ENCODE measurements at places on chromosomes 1 and 21.
A peak's percentile ranks its signal among the peaks of the same experiment; 100 is the strongest.

- no peaks in the 10 kb centered on the region for H3K27me3 ChIP-seq
- H3K4me3 ChIP-seq, result no peak overlapping the region
- no peaks in the 10 kb centered on the region for H3K4me1 ChIP-seq
- DNase-seq, result no peak
- H3K36me3 ChIP-seq, result no peaks in the 10 kb centered on the region
Observed at GRCh38 chr1:35660581-35661473, 19.5 kb upstream of the PSMB2 start.

- no peaks in the 10 kb centered on the region for H3K4me1 ChIP-seq
- no peaks in the 10 kb centered on the region for H3K36me3 ChIP-seq
- no peak overlapping the region for H3K27ac ChIP-seq
- DNase-seq, result no peak
Observed at GRCh38 chr1:229972600-229973296, 94.3 kb upstream of the GALNT2 start.

DNA sequence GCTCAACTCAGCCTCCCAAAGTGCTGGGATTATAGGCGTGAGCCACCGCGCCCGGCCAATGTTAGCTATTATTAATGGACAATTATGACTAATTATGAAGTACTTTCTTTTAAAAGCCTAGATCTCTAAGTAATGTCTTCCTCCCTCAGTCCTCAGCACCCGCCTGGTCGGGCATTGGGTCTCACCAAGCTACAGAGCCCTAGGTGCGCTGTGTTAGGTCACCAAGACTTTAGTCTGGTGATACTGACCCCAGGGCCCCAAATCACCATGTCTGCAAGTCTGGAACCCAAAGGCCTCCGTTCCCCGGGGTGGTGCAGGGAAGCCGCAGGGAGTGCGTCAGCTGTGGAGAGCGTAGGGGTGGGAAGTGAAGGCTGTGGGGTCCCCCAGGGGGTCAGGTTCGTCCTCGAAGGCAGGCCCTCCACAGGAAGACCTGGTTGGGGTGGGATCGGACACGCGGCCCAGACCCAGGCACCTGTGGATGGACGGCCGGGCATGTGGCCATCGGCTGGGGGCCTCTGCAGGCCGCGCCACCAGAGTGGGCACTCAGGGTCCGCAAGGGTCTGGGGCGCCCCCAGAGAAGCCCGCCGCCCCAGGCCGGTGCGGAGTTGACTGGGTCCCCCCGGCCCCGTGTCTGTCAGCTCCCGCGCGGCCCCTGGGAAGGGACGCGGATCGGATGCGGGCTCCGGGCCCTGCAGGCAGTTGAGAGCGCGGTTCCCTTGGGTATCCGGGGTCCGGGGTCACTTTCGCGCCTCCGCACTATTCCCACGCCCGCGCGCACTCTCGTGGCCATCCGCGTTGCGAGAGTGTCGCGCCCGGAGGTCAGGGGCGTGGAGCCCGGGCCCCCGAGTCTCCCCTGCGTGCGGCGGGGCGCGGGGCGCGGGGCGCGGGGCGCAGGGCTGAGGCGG lies 710 bp upstream of the PDXK start:
- peak overlapping the region; percentile 67 for H3K4me3 ChIP-seq
- no peaks in the 10 kb centered on the region for H3K36me3 ChIP-seq
- H3K4me1 ChIP-seq, result peaks cover 20% of the 10 kb centered on the region
- H3K27me3 ChIP-seq, result no peaks in the 10 kb centered on the region
- H3K27ac ChIP-seq, result no peak overlapping the region
- no peak for DNase-seq

GRCh38 chr1:117015724-117016123 lies 14.2 kb downstream of the CD101 start:
- H3K4me3 ChIP-seq, result no peak overlapping the region
- no peaks in the 10 kb centered on the region for H3K36me3 ChIP-seq
- H3K4me1 ChIP-seq, result no peaks in the 10 kb centered on the region
- no peaks in the 10 kb centered on the region for H3K27me3 ChIP-seq
- H3K27ac ChIP-seq, result no peak overlapping the region

DNA sequence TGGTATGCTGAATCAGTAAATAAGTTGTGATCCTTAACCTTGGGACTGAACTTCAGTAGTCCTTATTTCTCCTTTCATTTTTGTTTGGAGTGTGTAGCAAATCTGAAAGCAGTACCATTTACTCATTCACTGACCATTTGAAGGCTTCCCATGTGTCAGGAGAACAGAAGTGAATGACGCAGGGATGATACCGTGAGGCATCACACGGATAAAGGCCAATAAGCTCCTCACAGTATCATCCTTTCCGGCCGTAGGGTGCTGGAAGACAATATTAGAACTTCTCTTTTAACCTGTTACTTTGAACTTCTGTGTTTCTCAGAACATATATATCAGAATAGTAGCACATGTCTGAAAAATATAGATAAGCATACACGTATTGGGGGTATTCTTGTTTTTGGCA lies 21.3 kb downstream of the BACH1 start:
- no peaks in the 10 kb centered on the region for H3K27me3 ChIP-seq
- H3K4me3 ChIP-seq, result no peak overlapping the region
- DNase-seq, result no peak
- H3K36me3 ChIP-seq, result no peaks in the 10 kb centered on the region
- H3K27ac ChIP-seq, result no peak overlapping the region
- H3K4me1 ChIP-seq, result peaks cover 14% of the 10 kb centered on the region

- no peaks in the 10 kb centered on the region for H3K27me3 ChIP-seq
- peaks cover 3% of the 10 kb centered on the region for H3K4me1 ChIP-seq
- peak overlapping the region; percentile 74 for H3K27ac ChIP-seq
Observed at GRCh38 chr1:229693129-229693900, 67.3 kb downstream of the URB2 start.

- H3K4me3 ChIP-seq, result no peak overlapping the region
- H3K27me3 ChIP-seq, result no peaks in the 10 kb centered on the region
- H3K4me1 ChIP-seq, result no peaks in the 10 kb centered on the region
- no peaks in the 10 kb centered on the region for H3K36me3 ChIP-seq
- H3K27ac ChIP-seq, result no peak overlapping the region
Observed at GRCh38 chr21:31530364-31530763, 129.1 kb upstream of the SOD1 start.

- no peak overlapping the region for H3K27ac ChIP-seq
- DNase-seq, result no peak
- no peaks in the 10 kb centered on the region for H3K27me3 ChIP-seq
- H3K36me3 ChIP-seq, result no peaks in the 10 kb centered on the region
- H3K4me1 ChIP-seq, result peaks cover 5% of the 10 kb centered on the region
Observed at GRCh38 chr1:206032380-206033140, 8.9 kb upstream of the CTSE start.

- H3K27ac ChIP-seq, result no peak overlapping the region
- DNase-seq, result no peak
- H3K4me3 ChIP-seq, result no peak overlapping the region
- no peaks in the 10 kb centered on the region for H3K27me3 ChIP-seq
- no peaks in the 10 kb centered on the region for H3K36me3 ChIP-seq
Observed at GRCh38 chr1:43566382-43567044, 35.8 kb downstream of the PTPRF start.

DNA sequence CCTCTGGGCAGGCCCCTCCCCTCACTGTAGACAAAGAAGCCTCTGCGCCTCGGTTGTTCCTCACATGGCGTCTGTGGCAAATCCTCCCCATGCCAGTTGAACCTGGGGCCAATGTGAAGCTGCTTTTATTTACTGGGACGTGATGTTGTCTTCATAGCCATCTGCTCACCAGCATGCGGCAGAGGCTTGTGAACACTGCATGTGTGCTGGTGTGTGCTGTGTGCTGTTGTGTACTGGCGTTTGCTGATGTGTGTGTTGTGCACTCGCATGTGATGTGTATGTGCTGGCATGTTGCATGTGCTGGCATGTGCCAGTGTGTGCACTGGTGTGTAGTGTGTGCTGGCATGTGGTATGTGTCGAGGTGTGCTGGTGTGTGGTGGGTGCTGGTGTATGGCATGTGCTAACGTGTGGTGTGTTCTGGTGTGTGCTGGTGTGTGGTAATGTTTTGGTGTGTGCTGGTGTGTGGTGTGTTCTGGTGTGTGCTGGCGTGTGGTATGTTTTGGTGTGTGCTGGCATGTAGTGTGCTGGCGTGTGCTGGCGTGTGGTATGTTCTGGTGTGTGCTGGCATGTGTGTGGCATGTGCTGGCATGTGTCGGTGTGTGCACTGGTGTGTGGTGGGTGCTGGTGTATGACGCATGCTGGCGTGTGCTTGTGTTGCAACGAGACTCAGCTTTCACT lies 37.2 kb upstream of the TRAPPC10 start:
- H3K4me3 ChIP-seq, result no peak overlapping the region
- H3K36me3 ChIP-seq, result no peaks in the 10 kb centered on the region
- H3K27ac ChIP-seq, result no peak overlapping the region
- DNase-seq, result no peak

DNA sequence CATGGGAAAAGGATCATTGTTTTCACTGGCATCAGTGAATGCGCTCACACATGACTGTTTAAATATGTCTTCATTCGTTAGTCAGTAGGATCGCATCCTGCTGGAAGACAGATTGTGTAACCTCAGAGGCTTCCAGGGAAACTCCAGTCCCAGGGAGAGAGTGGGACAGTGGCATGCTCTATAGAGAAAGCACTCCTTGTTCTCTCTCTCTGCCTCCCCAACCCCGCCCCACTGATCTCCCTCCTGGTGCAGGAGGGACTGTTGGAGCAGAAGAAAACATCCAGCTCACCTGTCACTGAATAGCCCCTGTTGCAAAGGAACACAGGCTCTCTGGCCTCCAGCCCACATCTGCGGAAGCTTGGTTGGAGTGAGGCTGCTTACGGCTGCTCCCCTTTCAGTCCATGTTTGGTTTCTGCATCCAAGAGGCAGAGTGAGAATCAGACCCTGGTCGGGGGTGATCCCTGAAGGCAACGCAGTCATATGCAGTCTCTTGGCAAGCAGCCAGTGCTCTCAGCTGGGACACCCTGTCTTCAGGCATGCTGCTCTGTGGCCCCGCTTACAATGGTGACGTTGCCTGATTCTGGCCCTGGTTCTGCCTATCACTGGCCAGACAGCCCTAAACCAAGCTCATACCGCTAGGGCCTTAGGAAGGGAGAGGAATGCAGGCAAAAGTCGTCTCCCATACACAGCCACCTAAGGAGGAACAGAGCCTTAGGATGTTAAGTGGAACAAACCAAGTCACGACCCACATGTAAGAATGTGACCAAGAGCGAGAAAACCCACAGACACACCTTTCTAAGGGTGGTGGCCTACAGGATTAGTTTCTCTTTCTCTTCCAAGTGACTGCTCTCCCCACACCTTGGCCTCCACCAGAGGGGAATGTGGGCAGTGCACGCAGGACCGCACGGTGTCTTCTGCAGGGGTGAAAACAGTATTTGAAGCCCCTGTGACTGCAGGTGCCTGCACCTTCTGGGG lies 39.7 kb downstream of the BACE2 start:
- H3K36me3 ChIP-seq, result no peaks in the 10 kb centered on the region
- no peak overlapping the region for H3K4me3 ChIP-seq
- H3K27ac ChIP-seq, result no peak overlapping the region
- no peaks in the 10 kb centered on the region for H3K4me1 ChIP-seq
- peak; percentile 39 for DNase-seq

DNA sequence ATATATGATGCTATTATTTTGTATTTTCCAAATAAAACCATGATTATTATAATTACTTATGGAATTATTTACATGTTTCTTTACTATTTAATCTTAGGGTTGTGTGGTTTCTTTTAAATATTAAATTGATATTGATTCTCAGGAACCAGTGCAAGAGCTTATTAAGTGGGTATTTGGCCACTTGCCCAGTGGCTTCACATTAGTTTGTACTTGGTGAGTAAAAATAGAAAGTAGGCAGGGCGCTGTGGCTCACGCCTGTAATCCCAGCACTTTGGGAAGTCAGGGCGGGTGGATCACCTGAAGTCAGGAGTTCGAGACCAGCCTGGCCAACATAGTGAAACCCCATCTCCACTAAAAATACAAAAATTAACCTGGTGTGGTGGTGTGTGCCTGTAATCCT lies 497.1 kb downstream of the PTPRC start:
- no peak overlapping the region for H3K27ac ChIP-seq

- DNase-seq, result no peak
- no peaks in the 10 kb centered on the region for H3K4me1 ChIP-seq
- no peaks in the 10 kb centered on the region for H3K27me3 ChIP-seq
- H3K4me3 ChIP-seq, result no peak overlapping the region
Observed at GRCh38 chr1:199794105-199794863, 233.2 kb upstream of the NR5A2 start.

- no peaks in the 10 kb centered on the region for H3K27me3 ChIP-seq
- H3K27ac ChIP-seq, result no peak overlapping the region
- DNase-seq, result no peak
- no peaks in the 10 kb centered on the region for H3K4me1 ChIP-seq
- no peaks in the 10 kb centered on the region for H3K36me3 ChIP-seq
Observed at GRCh38 chr21:46551636-46552241, 53.1 kb downstream of the S100B start.

Data from ovary (tissue), 10 donors.